ENCODE measurements at places on chromosomes 4 and X. TPM values are rescaled to one million over a fixed set of nuclear protein-coding genes. Genes with fewer than 3 reads are reported as not detected.

DNA sequence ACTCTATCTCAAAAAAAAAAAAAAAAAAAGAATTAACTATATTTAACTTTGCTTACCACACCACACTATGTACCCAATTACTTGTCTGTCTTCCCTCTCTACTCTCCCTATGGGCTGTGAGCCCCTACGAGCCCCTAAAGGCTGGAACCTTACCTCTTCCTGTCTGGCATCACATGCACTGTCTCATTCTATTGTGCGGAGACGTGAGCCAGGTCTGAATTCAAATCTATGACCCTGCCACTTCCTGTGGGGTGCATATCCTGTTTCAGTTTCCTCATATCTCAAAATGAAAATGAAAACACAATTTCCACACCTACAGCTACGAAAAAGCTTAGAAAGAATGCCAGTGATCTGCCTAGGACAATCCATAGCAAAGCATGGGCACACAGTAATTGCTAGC lies 42.9 kb upstream of the HS3ST1 start:
- H3K4me3 ChIP-seq, result no peak overlapping the region
- no peaks in the 10 kb centered on the region for H3K36me3 ChIP-seq
- peaks cover 32% of the 10 kb centered on the region for H3K4me1 ChIP-seq
- peak; percentile 76 for DNase-seq

GRCh38 chrX:10030570-10030969 lies 63.4 kb downstream of the CLDN34 start:
- DNase-seq, result no peak
- no peaks in the 10 kb centered on the region for H3K4me1 ChIP-seq
- H3K27ac ChIP-seq, result peak overlapping the region; percentile 29

DNA sequence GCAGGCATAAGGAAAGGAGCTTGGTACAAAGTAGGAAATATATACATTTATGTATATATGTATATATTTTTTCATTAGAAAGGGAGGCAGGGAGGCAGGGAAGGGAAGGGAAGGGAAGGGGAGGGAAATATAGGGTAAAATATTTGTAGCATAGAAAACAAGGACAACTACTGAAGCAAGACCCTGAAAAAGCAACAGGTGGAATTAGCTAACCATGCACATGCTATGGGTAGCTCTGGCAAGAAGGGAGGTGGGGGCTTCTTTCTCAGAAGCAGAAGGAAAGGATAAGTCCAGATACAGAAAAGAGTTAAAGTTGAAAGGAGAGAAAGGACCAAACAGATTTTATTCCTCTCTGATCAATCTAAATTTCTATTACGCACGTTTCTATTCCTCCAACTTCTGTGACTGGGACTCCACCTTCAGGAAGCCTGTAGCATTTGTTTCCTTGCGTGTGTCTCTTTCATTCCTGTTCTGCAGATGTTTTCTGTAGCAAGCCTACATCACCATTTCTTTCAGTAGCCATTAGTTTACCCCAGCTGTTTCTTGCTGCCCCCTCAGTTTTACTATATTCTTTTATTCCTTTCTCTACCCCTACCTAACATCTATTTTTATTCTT lies 82.9 kb downstream of the OR13H1 start:
- H3K4me1 ChIP-seq, result no peaks in the 10 kb centered on the region
- no peaks in the 10 kb centered on the region for H3K36me3 ChIP-seq
- DNase-seq, result no peak
- H3K27ac ChIP-seq, result no peak overlapping the region
- H3K27me3 ChIP-seq, result no peaks in the 10 kb centered on the region
- H3K4me3 ChIP-seq, result no peak overlapping the region

- no peaks in the 10 kb centered on the region for H3K36me3 ChIP-seq
- no peak overlapping the region for H3K27ac ChIP-seq
- no peaks in the 10 kb centered on the region for H3K4me1 ChIP-seq
- DNase-seq, result peak; percentile 43
- no peak overlapping the region for H3K4me3 ChIP-seq
Observed at GRCh38 chr4:148166132-148166591, 276.1 kb downstream of the NR3C2 start.

GRCh38 chr4:1523907-1524636 lies 117.8 kb upstream of the NKX1-1 start:
- H3K27me3 ChIP-seq, result peaks cover 7% of the 10 kb centered on the region
- DNase-seq, result no peak
- no peak overlapping the region for H3K27ac ChIP-seq

GRCh38 chr4:78567500-78568060 lies 16.0 kb downstream of the ANXA3 start:
- peaks cover 33% of the 10 kb centered on the region for H3K4me1 ChIP-seq
- no peak overlapping the region for H3K4me3 ChIP-seq
- H3K27me3 ChIP-seq, result no peaks in the 10 kb centered on the region
- no peak for DNase-seq

DNA sequence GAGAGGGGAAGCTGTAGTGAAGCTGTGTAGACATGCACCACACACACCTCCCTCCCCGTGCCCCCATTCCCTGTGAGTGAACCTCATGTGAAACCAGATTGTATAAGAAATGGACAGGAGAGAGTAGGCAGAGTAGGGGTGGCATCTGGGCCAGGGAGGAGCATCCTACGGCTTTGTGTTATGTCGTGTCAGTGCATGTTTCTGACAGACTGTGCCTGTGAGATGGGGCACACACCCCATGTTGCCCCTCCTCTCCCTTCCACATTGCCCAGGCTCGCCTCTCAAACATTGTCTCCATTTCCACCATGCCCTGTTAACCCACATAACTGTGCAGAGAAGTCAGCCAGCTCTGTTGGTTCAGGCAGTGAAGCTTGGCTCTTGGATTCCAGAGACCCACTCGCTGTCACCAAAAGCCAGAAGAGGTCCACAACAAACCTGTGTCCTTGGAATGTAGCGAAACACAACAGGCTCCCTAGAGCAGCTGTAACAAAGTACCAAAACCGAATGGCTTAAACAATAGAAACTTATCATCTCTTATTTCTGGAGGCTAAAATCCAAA lies 56.1 kb downstream of the SLC9A6 start:
- no peaks in the 10 kb centered on the region for H3K4me1 ChIP-seq
- no peaks in the 10 kb centered on the region for H3K36me3 ChIP-seq
- no peak overlapping the region for H3K4me3 ChIP-seq

GRCh38 chrX:40148385-40149285 lies 50.9 kb upstream of the BCOR start:
- no peaks in the 10 kb centered on the region for H3K36me3 ChIP-seq
- H3K27ac ChIP-seq, result peak overlapping the region; percentile 90
- H3K27me3 ChIP-seq, result no peaks in the 10 kb centered on the region
- DNase-seq, result peak; percentile 54

The SYTL4 gene
- total RNA-seq, result 18.4 TPM

The ARX gene
- not detected for total RNA-seq

The KLF8 gene
- total RNA-seq, result 1.0 TPM

The CUL4B gene
- total RNA-seq, result 90.0 TPM

All from endothelial cell of umbilical vein (primary cell).